ENCODE measurements at places on chromosomes 6 and 20. TPM values are rescaled to one million over a fixed set of nuclear protein-coding genes. Genes with fewer than 3 reads are reported as not detected.

DNA sequence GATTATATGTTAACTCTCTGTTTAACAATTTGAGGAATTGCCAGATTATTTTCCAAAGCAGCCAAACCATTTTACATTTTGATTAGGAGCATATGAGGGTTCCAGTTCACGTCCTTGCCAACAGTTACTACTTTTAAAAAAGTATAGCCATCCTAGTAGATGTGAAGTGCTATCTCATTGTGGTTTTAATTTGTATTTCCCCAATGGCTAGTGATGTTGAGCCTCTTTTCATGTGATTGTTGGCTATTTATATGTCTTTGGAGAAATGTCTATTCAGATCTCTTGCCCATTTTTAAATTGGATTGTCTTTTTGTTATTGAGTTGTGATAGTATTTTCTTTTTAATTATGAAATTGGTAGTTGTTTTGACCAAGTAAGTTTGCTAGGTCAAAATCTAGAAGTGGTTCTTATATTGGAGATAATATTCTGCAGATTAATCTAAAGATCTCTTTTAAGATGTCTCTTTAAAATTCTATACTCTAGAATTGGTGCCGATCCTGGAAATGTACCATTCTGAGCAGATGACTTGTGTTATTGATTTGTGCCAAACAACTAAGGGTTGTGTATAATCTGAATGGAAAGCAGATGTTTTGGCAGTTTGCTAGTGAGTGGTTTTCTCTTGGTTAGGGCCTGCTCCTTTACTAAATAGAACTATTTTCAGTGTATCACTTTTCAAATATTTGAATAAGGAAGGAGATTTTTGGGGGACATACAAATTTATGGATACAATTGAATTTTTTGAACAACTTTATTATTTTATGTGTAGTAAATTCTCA lies 99.5 kb downstream of the CDKAL1 start:
- no peak for DNase-seq

- peak; percentile 11 for DNase-seq
Observed at GRCh38 chr6:150770637-150771036, 94.9 kb upstream of the MTHFD1L start.

- DNase-seq = no peak
Observed at GRCh38 chr6:56501993-56502392, 140.7 kb downstream of the DST start.

DLK2 gene
- 0.90 TPM for total RNA-seq

FRK gene
- total RNA-seq = under 0.01 TPM

PTCHD4 gene
- total RNA-seq = 0.72 TPM
